ENCODE measurements at places on chromosomes 1 and 21. TPM values are rescaled to one million over a fixed set of nuclear protein-coding genes. Genes with fewer than 3 reads are reported as not detected.

The MKNK1 gene
- 19.3 TPM for total RNA-seq

The SMPDL3B gene
- 0.09 TPM for total RNA-seq

GRCh38 chr1:224784265-224785039 is 145.0 kb upstream of the DNAH14 start:
- no peak for DNase-seq
- no peaks in the 10 kb centered on the region for H3K36me3 ChIP-seq
- H3K4me3 ChIP-seq: no peak overlapping the region
- H3K4me1 ChIP-seq: no peaks in the 10 kb centered on the region
- H3K27ac ChIP-seq: no peak overlapping the region
- H3K27me3 ChIP-seq: no peaks in the 10 kb centered on the region

GRCh38 chr1:195766709-195767108 is 841.5 kb downstream of the KCNT2 start:
- DNase-seq: no peak
- no peaks in the 10 kb centered on the region for H3K4me1 ChIP-seq
- no peak overlapping the region for H3K27ac ChIP-seq
- no peaks in the 10 kb centered on the region for H3K27me3 ChIP-seq
- no peaks in the 10 kb centered on the region for H3K36me3 ChIP-seq

DNA sequence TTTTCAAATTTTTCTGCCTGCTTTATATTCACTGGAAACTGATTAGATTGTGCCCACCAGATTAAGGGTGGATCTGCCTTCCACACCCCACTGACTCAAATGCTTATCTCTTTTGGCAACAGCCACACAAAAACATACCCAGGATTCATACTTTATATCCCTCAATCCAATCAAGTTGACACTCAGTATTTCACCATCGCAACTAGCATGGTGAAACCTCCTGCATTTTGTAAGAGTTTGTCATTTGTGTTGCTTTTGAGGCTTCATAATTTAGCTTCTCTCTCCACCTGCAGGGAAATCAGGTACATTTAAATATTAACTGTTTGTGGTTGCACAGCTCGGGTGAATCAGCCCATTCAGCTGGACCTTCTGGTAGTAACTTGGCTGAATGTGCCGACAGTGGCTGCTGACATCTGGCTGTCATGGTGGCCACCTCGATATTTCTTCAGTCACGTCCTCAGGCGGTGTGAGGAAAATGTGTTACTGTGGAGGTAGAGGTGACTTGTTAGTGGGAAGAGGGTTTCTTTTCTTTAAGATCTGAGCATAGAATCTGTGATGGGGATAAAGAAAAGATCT is 224.0 kb downstream of the PTBP2 start:
- H3K4me1 ChIP-seq: no peaks in the 10 kb centered on the region
- no peaks in the 10 kb centered on the region for H3K27me3 ChIP-seq
- DNase-seq: no peak
- no peak overlapping the region for H3K4me3 ChIP-seq

- H3K4me1 ChIP-seq: peaks cover 11% of the 10 kb centered on the region
- no peaks in the 10 kb centered on the region for H3K27me3 ChIP-seq
- no peaks in the 10 kb centered on the region for H3K36me3 ChIP-seq
- peak overlapping the region; percentile 87 for H3K27ac ChIP-seq
These were observed 70.6 kb downstream of the FGGY start for GRCh38 chr1:59367301-59368007.

The OR2T2 gene
- total RNA-seq: not detected

The DSCAM gene
- total RNA-seq: 1.9 TPM

DNA sequence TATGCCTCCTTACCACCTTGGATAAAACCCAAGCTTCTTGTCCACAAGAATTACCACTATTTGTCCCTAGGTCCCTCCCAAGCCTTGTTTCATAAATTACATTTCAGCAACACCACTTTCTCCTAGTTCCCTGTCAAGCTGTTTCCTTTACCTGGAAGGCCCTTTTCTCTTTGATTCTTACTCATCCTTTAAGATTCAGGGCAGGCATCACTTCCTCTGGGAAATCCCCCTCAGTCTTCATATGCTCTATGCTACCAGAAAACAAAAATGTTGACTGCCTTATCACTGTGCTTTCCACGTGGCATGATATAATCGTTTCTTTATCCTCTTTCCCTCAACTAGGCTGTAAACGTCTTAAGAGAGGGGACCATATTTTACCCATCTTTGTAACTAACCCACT is 102.7 kb downstream of the LYST start:
- H3K36me3 ChIP-seq: peaks cover under 1% of the 10 kb centered on the region
- H3K27me3 ChIP-seq: no peaks in the 10 kb centered on the region
- DNase-seq: no peak
- H3K27ac ChIP-seq: no peak overlapping the region

- H3K27me3 ChIP-seq: no peaks in the 10 kb centered on the region
- no peak overlapping the region for H3K27ac ChIP-seq
- no peak overlapping the region for H3K4me3 ChIP-seq
- no peaks in the 10 kb centered on the region for H3K36me3 ChIP-seq
These were observed 59.1 kb downstream of the EIF4G3 start for GRCh38 chr1:21117597-21118001.

GRCh38 chr21:26007951-26008498 is 162.5 kb downstream of the APP start:
- H3K36me3 ChIP-seq: no peaks in the 10 kb centered on the region
- DNase-seq: peak; percentile 63
- peak overlapping the region; percentile 69 for H3K27ac ChIP-seq
- no peak overlapping the region for H3K4me3 ChIP-seq
- H3K4me1 ChIP-seq: peaks cover 4% of the 10 kb centered on the region

GRCh38 chr21:17389311-17389710 is 123.5 kb upstream of the CXADR start:
- H3K27me3 ChIP-seq: no peaks in the 10 kb centered on the region
- no peak overlapping the region for H3K4me3 ChIP-seq
- H3K4me1 ChIP-seq: no peaks in the 10 kb centered on the region
- H3K27ac ChIP-seq: no peak overlapping the region
- no peak for DNase-seq

GRCh38 chr1:22330092-22330759 is 121.4 kb upstream of the ZBTB40 start:
- H3K36me3 ChIP-seq: no peaks in the 10 kb centered on the region
- peaks cover 15% of the 10 kb centered on the region for H3K4me1 ChIP-seq

GRCh38 chr21:44521928-44522752 is 17.9 kb downstream of the KRTAP10-1 start:
- H3K27me3 ChIP-seq: peaks cover 3% of the 10 kb centered on the region
- no peak overlapping the region for H3K4me3 ChIP-seq
- H3K27ac ChIP-seq: no peak overlapping the region
- no peak for DNase-seq

The TFF2 gene
- total RNA-seq: not detected

DNA sequence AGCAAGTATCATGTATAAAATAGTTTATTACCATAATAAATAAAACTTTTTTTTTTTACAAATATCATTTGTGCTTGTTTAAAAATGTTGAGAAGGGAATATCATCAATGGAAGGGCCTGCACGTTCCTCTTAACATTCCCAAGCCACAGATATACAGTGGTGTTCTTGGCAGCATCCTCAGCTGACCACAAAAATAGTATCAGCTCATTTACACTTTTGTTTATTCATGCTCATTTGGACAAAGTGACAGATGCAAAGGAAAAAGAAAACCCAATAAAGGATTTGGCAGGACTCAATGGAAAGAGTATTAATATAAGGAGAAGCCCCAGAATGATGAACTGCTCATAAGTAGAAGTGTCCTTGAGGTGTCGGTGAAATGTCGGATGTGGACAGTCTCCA is 349.6 kb downstream of the HHAT start:
- H3K27me3 ChIP-seq: no peaks in the 10 kb centered on the region
- no peak overlapping the region for H3K4me3 ChIP-seq
- H3K4me1 ChIP-seq: peaks cover 14% of the 10 kb centered on the region
- H3K36me3 ChIP-seq: no peaks in the 10 kb centered on the region
- no peak overlapping the region for H3K27ac ChIP-seq

The DMAP1 gene
- total RNA-seq: 12.1 TPM

The GJA9 gene
- total RNA-seq: not detected

- peak overlapping the region; percentile 56 for H3K4me3 ChIP-seq
- peak; percentile 92 for DNase-seq
- H3K36me3 ChIP-seq: no peaks in the 10 kb centered on the region
These were observed 21.1 kb downstream of the KIF17 start for GRCh38 chr1:20696397-20697333.

GRCh38 chr1:54272134-54272533 is 72.2 kb downstream of the MRPL37 start:
- no peak for DNase-seq
- peak overlapping the region; percentile 98 for H3K27ac ChIP-seq
- H3K4me3 ChIP-seq: no peak overlapping the region
- H3K4me1 ChIP-seq: peaks cover 87% of the 10 kb centered on the region
- H3K36me3 ChIP-seq: no peaks in the 10 kb centered on the region

DNA sequence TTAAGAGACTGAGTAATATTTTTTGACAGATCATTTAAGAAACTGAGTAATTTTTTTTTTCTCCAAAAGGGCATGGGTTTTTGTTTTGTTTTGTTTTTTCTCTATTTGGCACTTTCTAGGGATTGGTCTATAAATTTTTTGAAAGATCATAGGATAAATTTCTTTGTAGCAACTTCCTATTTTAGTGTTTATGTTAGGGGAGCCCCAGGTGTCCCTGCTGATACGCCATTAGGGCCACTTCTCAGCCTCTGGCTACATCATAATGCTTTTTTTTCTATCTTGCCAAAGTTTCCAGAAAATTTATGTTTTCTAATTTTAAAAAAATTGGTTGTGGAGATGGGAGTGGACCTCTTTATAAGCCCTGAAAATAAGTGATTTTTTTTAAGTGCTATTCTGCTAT is 2.6 kb downstream of the GABPA start:
- no peaks in the 10 kb centered on the region for H3K36me3 ChIP-seq
- H3K27me3 ChIP-seq: no peaks in the 10 kb centered on the region
- H3K4me3 ChIP-seq: no peak overlapping the region
- DNase-seq: no peak
- peak overlapping the region; percentile 100 for H3K27ac ChIP-seq
- H3K4me1 ChIP-seq: peaks cover 4% of the 10 kb centered on the region

DNA sequence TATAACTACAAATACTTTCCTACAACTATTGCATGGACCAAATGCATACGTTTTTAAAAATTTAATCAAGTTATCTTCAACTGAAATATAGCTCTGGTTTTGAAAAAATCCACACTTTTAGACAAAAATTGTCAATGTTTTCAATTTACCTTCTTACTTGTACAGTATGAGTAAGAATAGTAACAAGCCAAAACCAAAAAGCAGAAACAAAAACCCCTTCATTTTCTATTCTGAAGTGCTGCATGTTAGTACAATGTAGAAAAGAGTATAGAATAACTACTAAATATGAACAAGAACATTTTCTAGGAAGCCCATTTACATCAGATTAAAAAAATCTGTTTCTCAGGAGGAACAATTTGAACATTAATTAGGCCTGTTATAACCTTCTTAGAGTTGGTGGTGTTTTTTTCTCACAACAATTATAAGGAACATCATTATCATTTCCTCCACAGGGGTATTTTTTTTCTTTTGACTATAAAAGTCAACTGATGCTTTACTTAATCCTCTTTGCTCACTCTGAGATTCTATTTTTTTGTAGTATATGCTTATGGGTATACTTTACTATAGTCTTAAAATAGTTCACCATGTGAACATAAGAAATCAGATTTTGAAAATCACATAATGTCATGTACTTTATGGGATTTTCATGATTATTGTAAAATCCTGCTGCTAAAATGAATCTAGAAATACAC is 475.4 kb downstream of the PTBP2 start:
- no peak overlapping the region for H3K27ac ChIP-seq
- H3K4me3 ChIP-seq: no peak overlapping the region
- DNase-seq: no peak
- no peaks in the 10 kb centered on the region for H3K4me1 ChIP-seq

DNA sequence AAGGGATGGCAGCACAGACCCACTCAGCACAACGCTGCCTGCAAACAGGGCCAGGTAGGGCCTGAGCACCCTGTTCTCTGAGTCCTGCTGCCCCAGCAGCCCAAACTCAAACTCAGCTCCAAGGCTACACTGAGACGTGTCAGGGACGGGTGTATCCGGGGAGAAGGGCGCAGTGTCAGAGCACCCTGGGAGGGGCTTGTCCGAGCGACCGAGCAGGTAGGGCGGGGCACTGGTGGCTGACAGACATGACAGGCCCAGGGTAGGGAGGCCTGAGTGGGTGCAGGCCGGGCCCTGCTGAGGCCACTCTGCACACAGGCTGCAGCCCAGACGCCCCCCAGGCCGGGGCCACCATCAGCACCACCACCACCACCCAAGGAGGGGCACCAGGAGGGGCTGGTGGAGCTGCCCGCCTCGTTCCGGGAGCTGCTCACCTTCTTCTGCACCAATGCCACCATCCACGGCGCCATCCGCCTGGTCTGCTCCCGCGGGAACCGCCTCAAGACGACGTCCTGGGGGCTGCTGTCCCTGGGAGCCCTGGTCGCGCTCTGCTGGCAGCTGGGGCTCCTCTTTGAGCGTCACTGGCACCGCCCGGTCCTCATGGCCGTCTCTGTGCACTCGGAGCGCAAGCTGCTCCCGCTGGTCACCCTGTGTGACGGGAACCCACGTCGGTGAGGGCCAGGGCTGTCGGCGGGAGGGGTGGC is 5.5 kb downstream of the SCNN1D start:
- no peak overlapping the region for H3K4me3 ChIP-seq
- no peaks in the 10 kb centered on the region for H3K36me3 ChIP-seq
- peaks cover 2% of the 10 kb centered on the region for H3K27me3 ChIP-seq
- no peak for DNase-seq

DNA sequence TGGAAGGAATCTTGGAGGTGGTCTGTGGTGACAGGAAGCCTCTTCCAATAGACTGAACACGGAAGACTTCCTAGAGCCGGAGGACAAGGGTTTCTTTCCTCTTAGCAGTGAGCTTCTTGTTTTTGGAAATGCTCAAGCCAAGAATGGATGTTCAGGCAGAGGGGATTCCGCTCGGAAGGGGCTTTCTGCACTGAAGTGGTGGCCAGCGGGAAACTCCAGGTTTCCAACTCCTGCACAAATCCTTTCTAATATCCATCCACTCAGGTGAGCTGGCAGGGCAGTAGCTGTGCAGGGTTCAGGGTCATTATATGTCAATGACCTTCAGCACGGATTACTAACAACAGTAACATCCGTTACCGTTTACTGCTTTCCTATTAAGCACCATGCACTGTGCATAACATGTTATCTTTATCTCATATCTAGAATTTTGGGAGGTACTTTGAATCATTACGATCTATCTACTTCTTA is 573 bp upstream of the CPT2 start:
- peaks cover 21% of the 10 kb centered on the region for H3K4me1 ChIP-seq
- H3K36me3 ChIP-seq: peaks cover 2% of the 10 kb centered on the region
- peak; percentile 26 for DNase-seq
- peak overlapping the region; percentile 90 for H3K4me3 ChIP-seq
- peak overlapping the region; percentile 86 for H3K27ac ChIP-seq

The PADI4 gene
- 0.18 TPM for total RNA-seq

DNA sequence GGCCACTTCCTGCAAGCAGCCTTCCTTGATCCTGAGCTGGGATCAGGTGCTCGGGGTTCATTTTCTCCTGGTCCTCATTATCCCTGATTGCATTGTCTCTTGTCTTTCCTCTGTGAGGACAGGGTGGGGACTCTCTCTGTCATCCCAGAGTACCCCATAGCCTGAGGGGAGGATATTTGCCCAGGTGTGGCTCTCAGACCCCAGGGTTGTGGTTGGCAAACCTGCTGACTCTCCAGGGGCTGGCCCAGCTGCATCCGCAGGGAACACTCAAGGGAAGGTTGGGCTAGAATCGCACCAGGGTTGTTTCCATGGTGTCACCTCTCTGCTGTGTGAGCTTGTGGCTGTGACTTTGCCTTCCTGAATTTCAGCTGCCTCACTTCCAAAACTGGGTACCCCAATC is 276.8 kb upstream of the C1orf174 start:
- no peak for DNase-seq
- H3K4me3 ChIP-seq: no peak overlapping the region
- peaks cover under 1% of the 10 kb centered on the region for H3K4me1 ChIP-seq

GRCh38 chr1:41497056-41497440 is 12.6 kb upstream of the EDN2 start:
- peaks cover 3% of the 10 kb centered on the region for H3K27me3 ChIP-seq
- H3K36me3 ChIP-seq: no peaks in the 10 kb centered on the region
- H3K4me3 ChIP-seq: no peak overlapping the region
- no peak for DNase-seq
- H3K4me1 ChIP-seq: peaks cover 77% of the 10 kb centered on the region

The DONSON gene
- 12.9 TPM for total RNA-seq

The PLXNA2 gene
- total RNA-seq: 17.8 TPM
